ENCODE measurements at places on chromosomes 4 and X.
A peak's percentile ranks its signal among the peaks of the same experiment; 100 is the strongest.

GRCh38 chrX:72299891-72300630, 5.7 kb downstream of the CITED1 start:
- no peak for DNase-seq

DNA sequence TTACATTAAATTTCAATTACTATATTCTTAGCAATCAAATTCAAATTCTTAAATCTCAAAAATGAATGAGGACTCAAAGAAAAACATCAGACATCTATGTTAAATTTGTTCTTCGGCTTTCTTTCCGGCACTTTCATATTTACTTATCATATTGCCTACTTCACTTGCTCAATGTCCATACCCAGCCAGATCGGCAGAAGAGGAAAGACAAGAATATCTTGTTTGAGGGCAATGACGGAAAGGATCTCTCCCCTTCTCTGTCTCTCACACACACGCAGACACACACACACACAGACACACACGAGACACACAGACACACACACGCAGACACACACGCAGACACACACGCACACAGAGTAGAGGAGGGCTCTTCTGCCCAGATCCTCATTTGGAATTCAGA, 13.2 kb upstream of the IRF2 start:
- no peak for DNase-seq

- DNase-seq = no peak
Measured at GRCh38 chrX:97498093-97498492, 614.4 kb downstream of the RPA4 start.

- peak; percentile 18 for DNase-seq
Measured at GRCh38 chrX:119669424-119670037, 23.4 kb downstream of the SEPTIN6 start.

DNA sequence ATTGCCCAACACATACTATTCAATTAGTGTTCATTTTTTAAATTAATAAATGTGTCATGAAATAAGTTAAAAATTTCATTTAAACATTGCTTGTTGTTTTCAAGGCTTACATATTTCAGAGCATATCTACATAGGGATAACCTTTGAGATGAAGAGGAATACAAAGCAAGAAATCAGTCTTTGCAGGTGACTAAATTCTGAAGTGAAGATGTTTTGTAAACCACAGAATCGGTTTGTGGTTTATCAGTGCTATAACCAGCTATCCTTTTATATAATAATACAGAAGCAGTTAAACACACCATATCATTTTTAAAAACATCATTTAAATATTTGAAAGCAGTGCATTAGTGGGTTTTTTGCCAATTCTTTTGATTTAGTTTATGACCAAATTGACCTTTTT, 26.9 kb downstream of the FAM241A start:
- no peak for DNase-seq

DNA sequence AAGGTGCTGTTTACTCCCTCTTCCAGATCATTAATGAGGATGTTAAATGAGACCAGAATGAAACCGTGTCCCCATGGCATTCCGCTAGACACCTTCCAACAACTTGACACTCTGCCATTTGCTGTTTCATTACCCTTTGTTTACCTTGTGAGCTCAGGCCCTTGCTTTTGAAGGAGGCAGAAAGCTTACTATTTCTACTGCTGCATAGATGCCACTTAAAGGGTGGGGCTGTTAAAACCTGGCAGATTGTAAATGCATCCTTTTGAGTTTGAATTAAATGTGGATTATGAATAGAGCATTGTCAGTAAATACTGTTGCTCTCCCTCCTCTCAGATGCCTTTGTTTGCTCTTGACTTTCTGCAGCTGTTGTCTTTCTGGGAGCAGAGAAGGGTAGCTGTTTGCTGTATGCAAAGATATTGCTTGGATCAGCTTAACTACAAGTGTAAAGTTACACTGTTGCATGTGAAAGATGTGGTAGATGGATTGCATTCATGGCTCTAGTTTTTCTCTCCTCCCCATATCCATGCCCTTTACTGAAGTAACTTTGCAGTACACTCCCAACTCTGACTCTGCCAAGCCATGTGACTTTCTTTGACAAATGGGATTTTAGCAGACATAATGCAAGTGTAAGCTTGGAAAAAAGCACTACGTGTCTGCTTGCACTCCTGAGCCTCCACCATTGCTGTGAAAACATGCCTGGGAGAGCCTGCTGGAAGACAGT, 75.0 kb upstream of the DHX15 start:
- DNase-seq = no peak

GRCh38 chr4:3852711-3853110, 86.5 kb downstream of the ADRA2C start:
- no peak for DNase-seq
